ENCODE measurements at places on chromosomes 13 and 19.

GRCh38 chr13:73983109-73983508, 151.1 kb downstream of the KLF12 start:
- no peak for DNase-seq

DNA sequence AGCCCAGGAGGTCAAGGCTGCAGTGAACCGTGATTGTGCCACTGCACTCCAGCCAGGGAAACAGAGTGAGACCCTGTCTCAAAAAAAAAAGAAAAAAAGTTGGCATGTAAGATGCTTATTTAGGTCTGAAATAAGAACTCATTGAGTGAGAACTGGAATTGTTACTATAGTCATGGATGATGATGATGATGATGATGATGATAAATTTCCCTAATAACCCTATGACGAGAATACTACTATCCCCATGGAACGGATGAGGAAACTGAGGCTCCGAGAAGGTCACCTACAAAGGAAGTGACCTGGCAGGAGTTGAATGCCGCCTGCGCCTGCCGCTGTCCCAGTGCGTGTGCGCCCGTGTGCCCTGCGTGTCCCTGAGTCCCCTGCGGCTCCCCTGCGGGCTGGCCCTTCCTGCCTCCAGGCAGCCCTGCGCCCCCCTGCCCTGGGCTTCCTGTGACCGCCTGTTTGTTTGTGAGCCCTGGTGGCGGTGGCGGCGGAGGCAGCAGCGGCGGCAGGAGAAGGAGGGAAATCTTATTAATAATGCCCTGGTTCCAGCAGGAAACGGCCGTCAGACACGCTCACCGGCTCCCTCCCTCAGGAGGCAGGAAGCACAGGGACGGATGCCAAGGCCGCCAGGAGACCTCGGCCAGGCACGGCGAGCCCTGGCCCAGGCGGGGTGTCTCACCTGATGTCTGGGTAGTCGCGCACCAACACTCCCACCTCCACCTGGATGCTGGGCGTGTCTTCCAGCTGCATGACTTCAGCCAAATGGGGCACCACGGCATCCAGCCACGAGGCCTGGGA, 29.6 kb downstream of the EXOC3L2 start:
- DNase-seq: no peak

DNA sequence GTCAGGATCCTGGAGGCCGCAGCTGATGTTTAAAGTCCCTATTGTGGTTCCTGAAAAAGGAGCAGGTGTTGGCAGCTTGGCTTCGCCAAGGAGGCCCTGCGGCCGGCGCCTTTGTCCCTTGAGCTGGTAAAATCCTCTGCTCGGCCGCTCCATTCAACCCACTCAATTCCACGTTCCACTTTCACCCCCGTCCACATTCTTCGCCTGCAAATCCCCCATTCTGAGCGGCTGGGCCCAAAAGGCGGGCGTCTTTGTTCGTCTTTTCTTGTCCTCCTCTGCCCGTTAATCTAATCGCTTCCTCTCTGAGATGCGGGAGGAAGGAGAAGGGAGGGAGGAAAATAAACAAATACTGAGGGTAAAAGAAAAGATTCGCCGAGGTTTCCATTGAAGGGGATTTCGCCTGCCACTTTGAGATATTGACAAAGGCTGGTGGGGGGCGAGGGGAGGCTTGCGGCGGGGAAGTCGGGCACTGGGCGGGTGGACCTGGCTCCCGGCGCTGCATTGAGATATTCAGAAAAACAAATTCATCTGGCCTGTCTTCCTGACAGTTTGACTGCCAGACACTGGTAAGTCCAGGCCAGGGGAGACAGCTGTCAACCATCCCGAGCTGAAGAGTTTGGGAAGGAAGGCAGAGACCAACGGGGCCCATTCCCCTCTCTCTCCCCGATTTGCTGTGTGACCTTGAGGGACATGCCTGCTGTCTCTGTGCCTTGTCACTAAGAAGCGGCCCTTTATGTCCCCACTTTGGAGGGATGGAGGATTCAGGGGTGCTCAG, 37.6 kb downstream of the ZNRF4 start:
- no peak for DNase-seq

DNA sequence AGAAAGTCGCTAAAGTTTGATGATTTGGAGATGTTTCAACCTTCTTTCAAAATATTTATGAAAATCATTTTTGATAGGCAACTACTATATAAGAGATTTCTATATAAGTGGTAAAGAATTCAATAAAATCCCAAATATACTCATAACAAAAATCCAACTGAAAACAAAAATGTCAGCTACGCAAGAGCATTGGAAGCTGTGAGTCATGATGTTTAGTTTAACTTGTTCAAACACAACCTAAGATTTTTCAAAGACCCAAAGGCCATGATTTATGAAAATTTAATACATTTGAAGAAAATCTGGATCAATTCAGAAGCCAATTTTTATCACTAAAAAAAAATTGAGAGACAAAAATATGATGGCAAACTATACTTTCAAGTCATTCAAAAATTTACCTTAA, 226.6 kb downstream of the MZT1 start:
- no peak for DNase-seq

DNA sequence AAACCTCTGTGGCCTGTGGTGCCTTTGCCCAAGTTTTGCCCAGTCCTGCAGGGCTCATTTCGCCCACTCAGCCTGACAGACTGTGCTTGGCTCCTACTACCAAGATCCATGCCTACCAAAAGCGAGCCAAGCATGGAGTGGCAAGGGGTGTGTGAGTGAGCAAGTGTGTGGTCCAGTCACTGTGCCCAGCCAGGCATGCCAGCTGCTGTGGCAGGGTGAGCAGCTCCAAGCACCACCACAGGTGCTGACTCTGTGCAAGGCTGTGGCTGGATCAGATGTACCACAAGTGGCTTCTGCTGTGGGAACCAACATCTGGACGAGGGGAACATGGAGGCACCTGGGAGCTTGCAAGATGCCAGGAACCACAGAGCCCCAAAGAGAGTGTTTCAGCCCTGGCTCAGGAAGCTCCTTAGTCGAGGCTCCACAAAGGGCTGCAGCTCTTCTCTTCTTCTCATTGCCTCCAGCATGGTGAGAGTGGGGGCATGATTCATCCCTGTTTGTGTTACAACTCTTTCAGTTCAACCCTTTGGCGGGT, 1564.2 kb upstream of the MIR17HG start:
- DNase-seq: no peak

DNA sequence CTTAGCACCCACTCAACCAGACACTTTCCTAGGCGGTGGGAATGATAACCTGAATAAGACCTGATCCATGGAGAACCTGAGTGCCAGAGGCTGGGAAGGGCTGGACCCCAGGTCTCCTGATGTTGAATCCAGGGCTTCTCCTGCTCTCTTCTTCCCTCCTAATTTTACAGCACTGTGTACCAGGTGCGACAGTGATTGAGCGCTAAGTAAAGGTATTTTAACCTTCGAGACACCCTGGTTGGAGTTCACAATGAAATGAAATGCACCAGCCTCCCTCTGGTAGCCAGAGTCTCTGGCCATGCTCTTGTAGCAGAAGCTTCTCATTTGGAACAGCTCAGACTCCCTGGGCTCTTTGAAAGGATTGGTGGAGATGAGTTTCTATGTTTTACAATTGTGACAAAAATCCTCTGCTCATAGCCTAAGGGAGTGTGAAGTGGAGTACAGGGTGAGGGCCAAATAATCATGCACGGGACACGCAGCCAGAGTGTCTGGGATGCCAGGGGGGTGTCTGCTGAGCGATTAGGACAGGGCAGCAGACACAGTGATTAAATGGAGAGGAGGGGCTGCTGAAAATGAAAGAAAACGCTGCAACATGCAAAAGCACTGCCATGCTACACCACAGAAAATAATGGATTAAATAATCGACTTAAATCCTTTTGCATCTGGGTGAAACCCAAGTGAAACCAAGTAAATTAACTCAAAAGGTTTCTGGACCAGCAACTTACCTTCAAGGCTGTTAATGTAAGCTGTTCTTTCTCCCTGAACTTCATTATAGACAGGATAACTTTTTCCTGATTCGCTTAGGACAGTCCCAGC, 83.8 kb downstream of the FAM216B start:
- no peak for DNase-seq

DNA sequence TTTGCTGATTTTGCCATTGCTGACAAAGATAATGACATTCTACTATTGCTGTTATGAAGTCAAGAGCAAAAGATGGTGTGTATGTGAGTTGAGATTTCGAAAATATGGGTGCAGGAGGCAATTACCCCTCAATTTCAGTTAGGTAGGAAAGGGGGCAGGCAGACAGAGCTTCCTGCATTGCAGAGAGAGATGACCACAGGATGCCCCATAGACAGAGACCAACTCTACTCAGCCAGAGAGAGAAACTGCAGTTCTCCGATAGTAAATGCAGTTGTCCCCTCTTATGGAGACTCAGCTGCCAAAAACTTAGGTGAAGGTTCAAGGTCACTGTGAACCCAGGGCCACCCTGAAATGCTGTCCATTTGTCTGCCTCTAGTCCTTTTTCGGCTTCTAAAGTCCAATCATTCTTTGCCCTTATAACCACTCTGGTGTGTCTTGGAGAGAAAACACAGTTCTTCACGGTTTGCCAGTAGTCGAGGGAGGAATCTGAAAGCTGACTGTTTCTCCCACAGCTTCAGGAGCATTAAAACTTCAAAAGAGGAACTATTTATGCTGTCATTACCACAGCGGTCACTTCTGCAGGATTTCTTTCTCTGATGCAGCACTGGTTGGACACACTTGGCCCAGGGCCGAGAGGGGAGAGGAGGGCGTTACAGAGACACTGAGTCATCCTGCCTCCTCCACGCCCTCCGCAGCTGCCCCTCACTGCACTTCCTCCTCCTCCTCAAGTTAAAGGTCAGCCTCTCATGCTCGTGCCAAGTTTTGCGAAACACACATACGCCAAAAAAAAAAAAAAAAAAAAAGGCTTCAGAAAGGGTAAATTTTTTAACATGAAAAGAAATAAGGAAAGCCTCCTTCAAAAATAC, 264.3 kb downstream of the FOXO1 start:
- DNase-seq: peak; percentile 74

DNA sequence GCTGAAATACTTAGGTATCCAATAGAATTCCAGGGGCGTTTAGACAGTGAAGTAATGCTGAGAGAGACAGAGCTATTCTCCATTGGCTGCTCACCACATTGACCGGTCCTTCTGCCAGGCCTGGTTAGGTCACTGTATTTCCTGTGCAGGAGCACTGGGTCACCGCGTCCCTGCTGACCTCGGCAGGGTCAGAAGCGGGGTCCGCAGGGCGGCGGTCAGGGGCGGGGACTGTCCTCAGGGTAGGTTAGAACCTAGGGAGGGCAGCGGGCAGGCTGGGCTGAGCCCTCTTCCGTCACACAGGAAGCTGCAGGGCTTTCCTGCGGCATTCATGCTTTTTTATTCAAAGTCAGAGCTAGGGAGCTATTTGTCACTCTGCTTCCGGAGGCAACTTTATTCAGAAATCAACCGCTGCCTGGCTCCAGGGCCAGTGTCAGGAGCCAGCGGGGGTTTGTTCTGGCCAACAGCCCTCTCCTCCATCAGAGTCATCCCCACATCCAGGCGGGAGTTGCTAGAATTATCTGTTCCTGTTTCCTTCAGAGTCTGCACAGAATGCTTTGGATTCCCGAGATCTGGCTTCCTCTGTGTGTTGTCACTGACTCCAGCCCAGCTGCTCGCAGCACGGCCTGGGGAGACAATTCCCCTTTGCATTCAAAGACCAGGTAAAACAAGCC, 81.2 kb upstream of the WASF3 start:
- DNase-seq: no peak

DNA sequence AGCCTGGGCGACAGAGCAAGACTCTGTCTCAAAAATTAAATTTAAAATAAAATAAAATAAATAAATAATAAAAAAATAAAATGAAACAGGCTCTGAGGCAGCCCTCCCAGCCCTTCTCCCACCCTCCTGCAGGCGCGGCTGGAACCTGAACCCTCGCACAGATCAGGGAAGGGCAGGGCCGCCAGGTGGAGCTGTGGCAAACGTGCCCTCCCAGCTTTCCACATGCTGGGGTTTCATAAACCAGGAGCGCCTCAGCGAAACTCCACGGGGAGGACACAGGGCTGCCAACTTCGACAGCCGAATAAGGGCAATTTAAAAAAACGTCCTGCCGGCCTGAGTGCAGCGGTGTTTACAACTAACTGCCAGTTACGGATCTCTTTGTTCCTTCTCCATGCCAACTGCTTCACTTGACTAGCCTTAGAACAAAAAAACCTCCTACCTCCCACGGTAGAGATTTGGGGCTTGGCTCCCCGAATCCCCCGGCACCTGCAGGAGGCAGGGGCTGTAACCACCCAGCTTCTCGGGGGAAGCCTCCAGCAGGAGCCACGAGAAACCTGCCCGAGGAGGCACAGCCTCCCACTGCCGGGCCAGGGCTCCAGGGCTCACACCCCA, 15.9 kb downstream of the ZNF787 start:
- no peak for DNase-seq

GRCh38 chr19:18197306-18197705, 4.3 kb downstream of the MPV17L2 start:
- DNase-seq: no peak

DNA sequence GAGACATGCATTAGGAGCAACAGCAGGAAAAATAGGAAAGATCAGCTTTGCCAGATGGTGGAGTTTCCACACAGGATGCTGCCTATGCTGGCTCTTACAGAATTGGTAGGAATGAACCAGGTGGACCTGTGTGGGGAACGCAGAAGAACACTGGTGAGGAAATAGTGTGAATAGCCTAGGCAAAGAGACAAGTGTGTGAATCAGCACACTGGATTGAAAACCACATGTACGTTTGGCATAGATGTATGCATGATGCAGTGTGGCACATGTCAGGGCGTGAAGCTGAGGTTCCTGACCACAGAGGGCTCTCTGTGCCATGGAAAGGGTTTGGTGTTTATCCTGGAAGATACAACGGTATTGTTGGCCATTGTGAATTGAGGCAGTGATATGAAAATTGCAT, 156.5 kb upstream of the SLC10A2 start:
- DNase-seq: no peak

GRCh38 chr19:38046254-38047048, 139.4 kb downstream of the SIPA1L3 start:
- no peak for DNase-seq

GRCh38 chr19:38265921-38266429, 1.6 kb downstream of the SPINT2 start:
- no peak for DNase-seq

GRCh38 chr19:30647891-30648720, 275.9 kb downstream of the ZNF536 start:
- no peak for DNase-seq

GRCh38 chr13:71261256-71261655, 605.7 kb downstream of the DACH1 start:
- DNase-seq: no peak

GRCh38 chr19:18833141-18833476, 1.4 kb downstream of the UPF1 start:
- no peak for DNase-seq

- no peak for DNase-seq
These were observed 8.4 kb upstream of the HTR2A start for GRCh38 chr13:46905249-46905648.

- no peak for DNase-seq
These were observed 45.6 kb downstream of the ANKRD10 start for GRCh38 chr13:110869231-110869804.

- DNase-seq: no peak
These were observed 170.5 kb downstream of the SHISA2 start for GRCh38 chr13:25881136-25881926.
